ENCODE measurements at places on chromosomes 3 and 15. TPM values are rescaled to one million over a fixed set of nuclear protein-coding genes. Genes with fewer than 3 reads are reported as not detected.

GRCh38 chr15:77494073-77494867 is 73.6 kb downstream of the HMG20A start:
- no peak for DNase-seq

DNA sequence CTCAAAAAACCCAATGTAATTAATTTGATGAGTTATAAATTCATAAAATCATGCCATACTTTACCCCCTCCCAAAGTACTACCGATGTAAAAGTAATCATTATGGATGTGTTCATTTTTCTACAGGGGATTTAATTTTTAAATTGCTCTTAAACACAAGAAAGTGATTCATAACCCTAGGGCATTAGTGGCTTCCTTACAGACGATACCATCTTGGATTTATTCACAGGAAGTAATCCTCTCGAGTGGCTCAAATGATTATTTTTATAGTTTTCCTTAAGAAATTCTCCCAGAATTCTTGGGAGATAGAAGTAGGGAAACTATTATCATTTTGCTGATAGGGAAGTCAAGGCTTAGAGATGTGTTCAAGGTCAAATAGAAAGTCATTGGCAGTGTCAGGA is 80.9 kb downstream of the PEX5L start:
- DNase-seq: no peak

SNRPA1 gene
- 43.8 TPM for total RNA-seq

ALG3 gene
- total RNA-seq: 16.7 TPM

All from sciatic nerve (tissue), 2 donors.